ENCODE measurements at places on chromosomes 2 and 18. TPM values are rescaled to one million over a fixed set of nuclear protein-coding genes. Genes with fewer than 3 reads are reported as not detected.

DNA sequence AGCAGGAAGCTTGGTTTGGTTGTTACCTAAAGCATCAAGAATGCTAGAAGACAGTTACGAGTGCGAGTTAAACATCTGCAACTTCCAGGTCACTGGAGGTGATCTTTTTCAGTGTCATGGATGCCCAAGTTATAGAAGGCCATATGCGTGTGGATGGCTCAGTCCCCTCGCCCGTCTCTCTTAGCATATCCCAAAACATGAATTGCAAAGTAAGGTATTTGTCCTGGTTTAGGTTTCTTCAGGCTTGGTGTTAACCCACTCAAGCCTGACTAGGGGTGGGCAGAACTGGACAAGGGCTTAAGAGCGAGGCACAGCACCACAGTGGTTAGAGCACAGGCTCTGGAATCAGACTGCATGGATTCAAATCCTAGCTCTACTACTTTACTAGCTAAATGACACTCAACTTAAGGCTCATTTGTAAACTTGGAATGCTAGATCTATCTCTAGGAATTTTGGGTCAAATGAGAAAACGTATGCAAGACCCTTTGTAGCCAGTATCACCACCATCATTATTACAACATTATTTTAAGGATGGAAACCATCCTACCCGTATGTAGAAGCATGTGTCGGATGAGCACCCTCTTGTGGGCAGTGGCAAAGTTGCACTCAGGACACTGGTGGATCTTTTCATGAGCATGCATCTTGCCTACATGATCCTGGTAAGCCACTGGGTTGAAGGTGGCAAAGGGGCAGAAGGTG, 11.2 kb downstream of the ZNF142 start:
- H3K36me3 ChIP-seq = peaks cover 77% of the 10 kb centered on the region
- H3K27ac ChIP-seq = no peak overlapping the region
- H3K4me3 ChIP-seq = no peak overlapping the region
- H3K4me1 ChIP-seq = no peaks in the 10 kb centered on the region
- H3K27me3 ChIP-seq = no peaks in the 10 kb centered on the region

GRCh38 chr18:46072376-46072867, 362 bp upstream of the PSTPIP2 start:
- no peak for DNase-seq
- peaks cover 5% of the 10 kb centered on the region for H3K27me3 ChIP-seq
- no peaks in the 10 kb centered on the region for H3K4me1 ChIP-seq
- peak overlapping the region; percentile 85 for H3K4me3 ChIP-seq

- H3K27me3 ChIP-seq = no peaks in the 10 kb centered on the region
- no peak for DNase-seq
- H3K4me3 ChIP-seq = no peak overlapping the region
- H3K4me1 ChIP-seq = no peaks in the 10 kb centered on the region
- no peak overlapping the region for H3K27ac ChIP-seq
Measured at GRCh38 chr18:45731716-45732115, 7.7 kb downstream of the SLC14A1 start.

DNA sequence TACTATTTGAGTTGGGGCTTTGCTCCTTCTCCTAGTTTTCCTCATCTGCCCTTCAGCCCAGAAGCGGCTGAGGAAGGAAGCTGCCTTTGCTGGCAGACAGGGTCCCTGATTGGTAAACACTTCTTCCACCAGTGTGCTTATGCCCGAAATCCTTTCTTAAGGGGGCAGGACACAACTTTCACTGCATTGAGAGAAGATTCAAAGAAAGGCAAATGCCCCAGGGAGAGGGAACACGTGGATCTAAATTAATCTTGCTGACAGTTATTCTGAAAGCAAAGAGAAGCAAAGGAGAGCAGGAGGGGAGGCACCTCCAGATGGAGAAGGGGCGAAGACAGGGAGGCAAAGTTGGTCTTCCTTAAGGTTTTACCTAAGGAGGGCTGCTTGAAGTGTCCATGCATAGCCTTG, 92.1 kb upstream of the EFEMP1 start:
- no peak for DNase-seq
- no peak overlapping the region for H3K27ac ChIP-seq
- H3K36me3 ChIP-seq = no peaks in the 10 kb centered on the region
- no peaks in the 10 kb centered on the region for H3K27me3 ChIP-seq

DNA sequence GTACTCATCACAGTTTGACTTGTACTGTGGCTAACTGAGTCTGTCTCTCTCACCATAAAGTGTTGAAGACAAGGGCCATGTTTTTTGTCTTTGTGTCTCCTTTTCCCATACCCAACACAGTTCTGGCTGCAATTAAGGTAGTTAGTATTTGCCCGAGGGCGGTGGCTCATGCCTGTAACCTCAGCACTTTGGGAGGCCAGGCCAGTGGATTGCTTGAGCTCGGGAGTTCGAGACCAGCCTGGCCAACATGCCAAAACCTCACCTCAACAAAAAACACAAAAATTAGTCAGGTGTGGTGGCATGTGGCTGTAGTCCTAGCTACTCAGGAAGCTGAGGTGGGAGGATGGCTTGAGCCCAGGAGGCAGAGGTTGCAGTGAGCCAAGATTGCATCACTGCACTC, 6.9 kb upstream of the KIF3C start:
- DNase-seq = no peak
- no peaks in the 10 kb centered on the region for H3K27me3 ChIP-seq
- H3K27ac ChIP-seq = no peak overlapping the region
- H3K4me3 ChIP-seq = no peak overlapping the region
- no peaks in the 10 kb centered on the region for H3K36me3 ChIP-seq
- no peaks in the 10 kb centered on the region for H3K4me1 ChIP-seq

DNA sequence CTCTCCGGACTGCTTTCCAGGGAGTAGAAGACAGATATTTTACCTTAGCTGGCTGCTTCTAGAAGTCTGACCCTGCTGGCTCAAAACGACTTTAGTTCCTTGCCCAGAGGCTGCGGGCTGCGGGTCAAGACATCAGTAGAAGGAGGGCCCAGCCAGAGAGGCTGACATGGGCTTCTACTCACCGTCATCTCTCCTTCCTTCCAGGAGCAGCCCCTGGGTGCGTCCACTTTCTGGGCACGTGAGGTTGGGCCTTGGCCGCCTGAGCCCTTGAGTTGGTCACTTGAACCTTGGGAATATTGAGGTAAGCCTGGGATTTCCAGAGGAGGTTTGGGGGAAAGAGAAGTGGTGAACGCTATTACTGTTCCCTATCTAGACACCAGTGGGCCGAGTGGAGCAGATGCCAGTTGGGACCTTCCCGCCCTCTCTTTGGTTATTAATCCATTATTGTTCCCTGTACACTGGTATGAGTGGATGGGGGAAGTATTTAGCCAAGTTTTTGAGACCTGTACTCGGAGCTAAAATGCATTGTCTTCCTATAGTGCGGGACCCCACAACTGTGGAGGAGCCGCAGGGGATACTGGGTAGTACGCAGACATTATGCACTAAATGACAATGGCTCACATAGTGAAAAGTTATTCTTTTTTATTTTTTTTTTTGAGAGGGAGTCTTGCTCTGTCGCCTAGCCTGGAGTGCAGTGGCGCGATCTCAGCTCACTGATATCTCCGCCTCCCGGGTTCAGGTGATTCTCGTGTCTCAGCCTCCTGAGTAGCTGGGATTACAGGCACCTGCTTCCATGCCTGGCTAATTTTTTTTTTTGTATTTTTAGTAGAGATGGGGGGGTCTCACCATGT, 26.3 kb upstream of the CASP8 start:
- H3K4me1 ChIP-seq = no peaks in the 10 kb centered on the region
- no peak for DNase-seq
- no peaks in the 10 kb centered on the region for H3K27me3 ChIP-seq
- H3K27ac ChIP-seq = no peak overlapping the region
- H3K36me3 ChIP-seq = no peaks in the 10 kb centered on the region

DNA sequence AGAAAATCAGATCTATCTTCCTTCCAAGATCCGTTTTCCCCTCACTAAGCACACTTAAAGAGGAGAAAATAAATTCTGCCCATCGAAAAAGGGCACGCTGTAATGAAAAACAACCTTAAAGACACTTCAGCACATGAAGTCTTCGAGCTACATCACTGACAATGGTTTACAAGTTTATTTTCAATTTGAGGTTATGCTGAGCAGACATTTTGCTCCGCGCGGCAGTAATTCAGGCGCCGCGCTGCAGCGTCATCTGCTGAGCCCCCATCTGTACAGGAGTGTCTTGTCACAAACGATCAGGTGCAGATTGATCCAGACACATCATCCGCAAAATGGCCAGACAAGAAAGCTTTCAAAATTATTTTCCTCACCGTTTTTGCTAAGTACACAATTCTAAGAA, 341.7 kb downstream of the STK39 start:
- H3K27ac ChIP-seq = no peak overlapping the region
- H3K27me3 ChIP-seq = no peaks in the 10 kb centered on the region
- no peaks in the 10 kb centered on the region for H3K4me1 ChIP-seq
- no peak overlapping the region for H3K4me3 ChIP-seq
- H3K36me3 ChIP-seq = no peaks in the 10 kb centered on the region

GRCh38 chr2:101630224-101630949, 67.1 kb upstream of the MAP4K4 start:
- no peak overlapping the region for H3K27ac ChIP-seq
- H3K27me3 ChIP-seq = no peaks in the 10 kb centered on the region
- no peak overlapping the region for H3K4me3 ChIP-seq
- H3K36me3 ChIP-seq = peaks cover 4% of the 10 kb centered on the region
- H3K4me1 ChIP-seq = peaks cover 2% of the 10 kb centered on the region

- H3K4me3 ChIP-seq = no peak overlapping the region
- no peaks in the 10 kb centered on the region for H3K36me3 ChIP-seq
- peaks cover 3% of the 10 kb centered on the region for H3K4me1 ChIP-seq
- H3K27ac ChIP-seq = no peak overlapping the region
- H3K27me3 ChIP-seq = no peaks in the 10 kb centered on the region
- no peak for DNase-seq
Measured at GRCh38 chr18:9898792-9899549, 13.2 kb downstream of the TXNDC2 start.

- H3K27me3 ChIP-seq = no peaks in the 10 kb centered on the region
- peak; percentile 17 for DNase-seq
- no peak overlapping the region for H3K4me3 ChIP-seq
- H3K36me3 ChIP-seq = peaks cover 20% of the 10 kb centered on the region
- no peak overlapping the region for H3K27ac ChIP-seq
- H3K4me1 ChIP-seq = no peaks in the 10 kb centered on the region
Measured at GRCh38 chr18:36316246-36316645, 18.7 kb downstream of the FHOD3 start.

The CHST9 gene
- 3.0 TPM for total RNA-seq

The PECR gene
- 15.3 TPM for total RNA-seq

The PROKR1 gene
- 1.5 TPM for total RNA-seq

The TCF23 gene
- not detected for total RNA-seq
